ENCODE measurements at places on chromosomes 11 and 22.

DNA sequence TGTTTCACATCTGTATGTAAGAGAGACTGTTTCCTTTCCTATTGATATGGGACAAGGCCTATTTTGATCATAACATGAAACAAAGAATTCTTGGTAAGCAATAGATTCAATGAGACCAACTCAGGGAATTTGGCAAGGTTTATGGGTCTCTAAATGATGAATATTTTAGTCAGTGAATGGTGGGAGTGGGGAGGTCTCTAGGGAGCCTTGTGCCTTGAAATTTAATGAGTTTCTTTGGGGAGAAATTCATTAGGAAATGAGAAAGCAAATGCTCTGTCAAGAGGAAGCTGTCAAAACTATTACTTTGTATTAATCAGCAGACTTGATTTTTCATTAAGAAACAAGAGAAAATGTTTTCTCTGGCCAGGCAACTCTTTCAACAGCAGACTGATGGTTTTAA is 921.7 kb upstream of the API5 start:
- no peak for DNase-seq

- no peak for DNase-seq
Observed at GRCh38 chr11:128042290-128042751, 545.0 kb downstream of the ETS1 start.

DNA sequence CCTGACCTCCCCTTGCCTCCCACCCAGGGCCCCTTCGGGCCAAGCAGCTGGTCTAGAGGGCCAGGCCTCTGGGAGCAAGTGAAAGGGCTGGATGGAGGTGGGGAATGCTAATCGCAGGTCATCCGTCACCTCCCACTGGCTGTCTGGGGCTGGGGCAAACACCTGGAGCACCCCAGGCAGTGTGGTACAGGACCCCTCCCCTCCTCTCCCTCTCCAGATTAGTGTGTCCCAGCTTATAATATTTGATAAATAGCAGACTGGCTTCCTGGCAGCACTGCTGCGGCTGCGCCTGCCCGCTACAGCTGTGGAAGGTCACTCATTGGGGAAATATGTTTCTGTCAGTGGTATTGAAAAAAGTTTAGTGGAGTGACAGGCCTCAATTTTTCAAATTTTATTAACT is 90.7 kb upstream of the PHOX2A start:
- DNase-seq, result no peak

DNA sequence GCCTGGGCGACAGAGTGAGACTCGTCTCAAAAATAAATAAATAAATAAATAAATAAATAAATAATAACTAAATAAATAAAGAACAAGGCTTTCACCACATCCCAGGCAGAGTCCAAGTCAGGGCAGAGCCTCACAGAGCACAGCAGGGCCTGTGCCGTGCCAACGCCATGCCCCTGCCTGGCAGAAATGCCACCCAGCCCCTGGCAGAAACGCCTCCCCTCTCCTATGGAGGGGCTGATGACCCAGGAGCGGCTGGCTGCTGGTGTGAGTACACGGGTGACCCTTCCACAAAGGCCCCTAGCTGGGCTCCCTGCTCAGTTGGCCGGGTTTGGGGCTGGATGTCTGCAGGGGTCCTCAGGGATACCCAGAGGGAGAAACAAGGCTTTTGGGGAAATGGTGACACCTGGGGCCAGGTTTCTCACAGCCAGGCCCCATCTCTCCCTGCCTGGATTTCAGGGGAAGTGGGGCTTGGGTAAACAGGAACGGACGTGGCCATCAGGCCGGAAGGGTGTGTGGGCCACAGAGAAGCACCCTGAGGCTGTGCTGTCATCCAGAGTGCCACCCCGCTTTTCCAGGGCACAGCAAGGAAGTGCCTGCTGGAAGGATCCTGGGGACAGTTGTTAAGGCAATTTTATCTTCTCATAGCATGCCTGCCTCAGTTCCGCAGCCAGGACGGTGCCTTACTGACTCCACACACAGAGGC is 5.1 kb downstream of the BID start:
- DNase-seq, result no peak
